Body of pancreas (tissue), 4 donors: ENCODE measurements at places on chromosomes 7 and 10.
A peak's percentile ranks its signal among the peaks of the same experiment; 100 is the strongest.

DNA sequence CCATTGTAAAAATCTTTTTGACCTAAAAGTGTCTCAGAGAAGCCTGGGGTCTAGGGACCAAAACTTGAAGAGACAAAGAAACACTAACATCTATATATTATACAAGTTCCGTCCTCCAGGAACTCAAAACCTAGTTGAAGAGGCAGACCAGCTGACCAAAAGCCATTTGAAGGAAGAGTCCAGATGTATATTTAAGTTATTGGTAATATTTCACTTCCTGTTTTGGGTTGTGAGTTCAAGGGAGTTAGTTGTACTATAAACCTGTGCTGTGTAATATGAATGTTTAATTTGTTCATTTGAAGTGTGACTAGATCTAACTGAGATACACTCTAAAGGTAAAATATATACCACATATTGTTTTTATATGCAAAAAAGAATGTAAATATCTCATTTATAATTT is 45.0 kb downstream of the CDK1 start:
- no peak for DNase-seq

GRCh38 chr10:125782616-125783015 is 7.0 kb upstream of the MMP21 start:
- DNase-seq, result no peak

GRCh38 chr7:77950548-77950947 is 152.0 kb downstream of the PHTF2 start:
- DNase-seq, result no peak

GRCh38 chr10:30026578-30026977 is 32.8 kb downstream of the JCAD start:
- no peak for DNase-seq

- no peak for DNase-seq
Observed at GRCh38 chr10:93222876-93223275, 149.2 kb downstream of the CYP26A1 start.

DNA sequence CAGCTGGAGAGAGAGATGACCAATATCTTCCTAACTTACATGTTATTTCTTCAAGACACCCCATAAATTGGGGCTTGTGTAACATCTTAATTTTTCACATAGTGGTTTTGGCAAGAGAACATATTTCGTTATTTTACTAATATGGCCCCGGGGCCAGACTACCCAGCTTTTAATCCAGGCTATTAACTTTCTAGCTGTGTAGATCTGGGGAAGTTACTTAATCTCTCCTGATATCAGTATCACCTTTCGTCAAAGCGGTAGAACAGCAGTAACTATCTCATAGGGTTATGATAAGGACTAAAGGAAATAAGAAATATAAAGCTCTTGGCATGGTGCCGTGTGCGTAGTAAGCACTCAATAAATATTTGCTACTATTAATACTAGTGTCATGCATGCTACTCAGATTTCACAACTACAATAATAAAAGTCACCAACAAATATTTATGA is 71.6 kb upstream of the LYZL1 start:
- no peak for DNase-seq

DNA sequence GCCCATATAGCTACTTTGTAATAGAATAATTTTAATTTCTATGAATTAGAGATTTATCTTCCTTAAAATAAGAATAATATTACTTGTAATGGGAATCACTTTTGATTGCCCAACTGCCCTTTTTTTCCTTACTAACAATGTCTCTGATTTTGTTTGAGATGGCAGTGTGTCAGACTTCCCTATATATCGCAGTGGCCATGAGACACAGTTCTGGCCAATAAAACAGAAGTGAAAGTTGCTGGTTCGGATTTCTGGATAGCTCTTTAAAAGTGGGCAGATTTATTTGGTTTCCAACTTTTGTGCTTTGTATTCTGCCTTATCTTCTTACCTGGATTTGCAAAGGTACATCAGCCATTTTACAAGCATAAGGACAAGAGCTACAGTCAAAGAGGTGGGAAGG is 170.2 kb downstream of the PPP1R17 start:
- DNase-seq, result no peak

- DNase-seq, result no peak
Observed at GRCh38 chr10:5551531-5552375, 27.0 kb downstream of the CALML3 start.

DNA sequence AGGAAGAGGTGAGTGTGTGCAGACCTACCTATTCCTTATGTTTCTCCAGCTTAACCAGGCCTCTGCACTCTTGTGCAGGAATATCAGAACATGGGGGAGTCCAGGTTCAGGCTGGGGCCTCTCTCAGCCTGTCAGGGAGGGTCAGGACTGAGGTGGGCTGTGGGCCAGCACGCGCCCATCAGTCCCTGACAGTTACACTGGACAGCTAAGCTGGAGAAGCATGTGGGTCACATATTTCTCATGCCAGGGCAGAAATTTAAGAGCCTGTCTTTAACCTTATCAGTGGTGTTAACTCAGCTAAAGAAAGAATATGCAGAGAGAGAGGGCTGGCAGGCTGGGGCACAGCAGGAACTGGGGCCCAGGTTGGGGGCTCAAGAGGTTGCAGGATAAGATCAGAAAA is 8.7 kb upstream of the POLD2 start:
- DNase-seq, result no peak

- DNase-seq, result no peak
Observed at GRCh38 chr7:34060196-34060947, 155.0 kb downstream of the BMPER start.

GRCh38 chr10:24879861-24880260 is 72.5 kb downstream of the PRTFDC1 start:
- DNase-seq, result no peak

DNA sequence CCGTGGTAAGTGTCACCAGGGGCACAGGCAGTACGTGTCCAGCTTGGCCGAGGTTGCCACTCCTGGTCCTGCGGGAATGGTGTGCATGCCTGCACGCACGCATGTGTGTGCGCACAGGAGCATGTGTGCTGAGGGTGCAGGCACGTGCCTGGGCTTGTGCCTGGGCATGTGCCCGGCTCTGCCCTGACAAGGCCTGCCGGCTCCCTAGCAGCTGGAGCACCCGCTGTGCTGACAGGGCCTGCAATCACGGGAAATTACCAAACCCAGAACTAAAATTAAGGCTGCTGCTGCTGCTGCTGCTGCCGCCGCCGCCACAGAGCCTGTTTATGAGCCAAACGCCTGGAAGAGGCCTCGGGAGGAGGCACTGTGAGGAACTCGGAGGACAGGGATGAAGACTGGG is 28.7 kb downstream of the GHRHR start:
- DNase-seq, result no peak

DNA sequence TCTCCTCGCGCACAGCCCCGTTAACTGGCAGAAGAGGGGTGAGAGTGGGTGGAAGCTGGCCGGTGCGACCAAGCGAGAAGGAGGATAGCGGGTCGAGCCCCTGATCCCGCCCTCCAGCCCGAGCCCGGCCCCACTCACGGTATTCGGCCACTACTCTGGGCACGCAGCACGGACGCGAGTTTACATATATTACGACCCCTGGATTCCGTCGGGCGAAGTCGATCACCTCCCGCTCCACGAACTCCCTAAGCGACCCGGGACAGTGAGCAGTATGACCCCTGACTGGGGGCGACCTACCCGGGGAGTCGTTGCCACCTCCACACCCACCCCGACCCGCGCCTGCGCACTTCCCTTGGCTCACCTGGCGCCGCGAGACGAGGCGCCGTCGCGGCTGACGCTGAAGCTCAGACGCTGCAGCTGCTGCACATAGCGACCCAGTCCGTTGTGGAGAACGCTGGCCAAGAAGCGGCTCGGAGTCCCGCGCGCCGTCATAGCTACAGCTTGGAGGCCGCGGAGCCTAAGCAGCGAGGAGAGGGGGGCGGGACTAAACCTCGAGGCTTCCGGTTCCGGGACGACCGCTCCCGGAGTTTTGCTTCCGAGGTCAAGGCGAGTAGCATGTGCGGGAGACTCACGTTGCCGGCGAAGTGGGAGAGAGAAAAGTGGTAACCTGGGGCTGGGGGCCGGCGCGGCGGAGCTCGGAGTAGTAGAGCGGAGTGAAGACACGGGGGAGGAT is at the start of the genes MRPL43 and TWNK:
MRPL43 (minus strand) TSS at position 546 of the 733 bp plus-strand sequence; CDS start at position 492, 54 bp downstream.
TWNK (plus strand) TSS at position 592 of the 733 bp plus-strand sequence. CDS start 668 bp downstream, outside the sequence.
- DNase-seq, result peak; percentile 87

- DNase-seq, result peak; percentile 45
Observed at GRCh38 chr7:104983076-104983577, 30.9 kb upstream of the KMT2E start.

DNA sequence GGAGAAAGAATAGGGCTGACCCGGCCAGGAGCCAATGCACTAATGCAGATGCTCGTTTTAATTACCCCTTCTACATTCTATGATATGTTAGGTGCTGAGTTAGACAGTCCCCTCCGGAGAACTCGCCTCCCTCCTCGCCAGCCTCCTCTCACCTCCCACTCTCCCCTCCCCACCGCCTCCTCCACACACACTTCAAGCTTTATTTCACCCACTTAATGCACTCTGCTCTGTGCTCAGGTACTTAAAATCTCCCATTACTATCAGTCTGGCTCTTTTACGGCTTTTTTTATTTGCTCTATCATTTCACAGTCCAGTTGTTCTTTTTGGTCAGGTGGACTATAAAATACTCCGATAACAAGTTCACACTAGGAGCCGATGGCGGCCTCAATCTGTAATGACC is 231.6 kb downstream of the TEX36 start:
- DNase-seq, result no peak

- no peak for DNase-seq
Observed at GRCh38 chr10:79438021-79438698, 7.3 kb downstream of the ZCCHC24 start.

DNA sequence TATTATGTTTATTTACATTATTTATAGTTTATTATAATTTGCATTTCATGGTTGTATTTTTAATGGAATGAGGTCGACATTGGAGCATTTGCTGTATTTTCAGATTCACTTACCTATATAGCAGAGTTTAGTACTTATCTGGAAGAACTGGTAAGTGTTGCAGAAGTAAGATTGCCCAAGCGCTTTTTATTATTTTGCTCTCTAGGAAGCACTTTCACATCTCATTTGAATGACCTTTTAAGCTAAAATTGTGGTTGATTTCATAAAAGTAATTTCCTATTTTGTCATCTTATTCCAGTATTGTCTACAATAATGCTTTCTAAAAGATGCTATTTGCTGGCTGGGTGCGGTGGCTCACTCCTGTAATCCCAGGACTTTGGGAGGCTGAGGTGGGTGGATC is 28.6 kb downstream of the SEC61A2 start:
- DNase-seq, result no peak

DNA sequence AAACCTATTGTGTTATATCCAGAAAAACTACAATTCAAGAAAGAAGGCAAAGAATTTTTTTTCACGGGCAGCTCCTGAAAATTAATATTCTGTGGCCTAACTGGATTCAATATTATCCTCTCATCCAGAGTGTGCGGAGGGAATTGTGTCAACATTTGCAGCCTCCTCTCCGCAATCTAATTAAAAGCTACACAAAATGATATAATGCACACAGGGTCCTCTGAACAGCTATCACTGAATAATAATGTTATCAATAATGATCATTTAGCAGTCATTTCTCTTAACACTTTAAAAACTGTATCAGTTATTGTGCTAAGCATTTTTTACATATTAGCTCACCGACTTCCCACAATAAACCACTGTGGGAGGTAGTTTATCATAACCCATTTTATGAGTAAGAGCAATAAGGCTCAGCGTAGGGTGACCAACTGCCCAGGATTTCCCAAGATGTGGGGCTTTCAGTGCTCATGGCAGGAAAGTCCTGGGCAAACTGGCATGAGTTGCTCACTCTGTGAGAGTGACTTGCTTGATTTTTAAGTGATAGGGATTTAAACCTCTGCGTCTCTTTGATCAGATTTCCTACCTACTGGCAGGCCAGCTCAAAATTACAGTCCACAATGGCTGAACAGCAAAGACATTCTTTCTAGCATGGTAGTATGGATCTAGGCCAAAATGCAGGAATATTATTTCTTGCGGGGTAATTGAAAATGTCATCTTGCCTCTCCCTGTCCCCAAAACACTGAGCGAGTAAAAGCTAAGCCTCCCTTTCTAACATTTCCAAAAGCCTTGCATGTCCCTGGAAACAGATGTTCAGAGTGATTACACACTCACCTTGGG is 65.7 kb downstream of the AOAH start:
- DNase-seq, result peak; percentile 57

DNA sequence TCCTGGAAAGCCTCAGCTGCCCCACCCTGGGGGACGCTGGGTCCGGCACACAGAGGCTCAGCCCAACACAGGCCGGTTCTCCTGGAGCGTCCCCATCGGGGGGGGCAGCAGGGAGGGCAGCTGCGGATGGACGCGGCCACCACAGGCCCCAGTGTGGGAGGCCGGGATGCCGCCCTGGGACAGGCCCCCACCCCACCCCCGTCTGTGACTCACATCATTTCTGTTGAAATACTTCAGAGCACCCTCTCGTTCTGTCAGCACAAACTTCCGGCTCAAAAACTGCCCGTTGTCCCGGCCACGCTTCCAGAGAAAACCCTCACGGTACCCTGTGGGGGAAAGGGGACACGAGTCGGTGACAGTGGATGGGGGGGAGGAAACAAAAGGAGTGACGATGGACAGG is 28.5 kb downstream of the GET4 start:
- no peak for DNase-seq

DNA sequence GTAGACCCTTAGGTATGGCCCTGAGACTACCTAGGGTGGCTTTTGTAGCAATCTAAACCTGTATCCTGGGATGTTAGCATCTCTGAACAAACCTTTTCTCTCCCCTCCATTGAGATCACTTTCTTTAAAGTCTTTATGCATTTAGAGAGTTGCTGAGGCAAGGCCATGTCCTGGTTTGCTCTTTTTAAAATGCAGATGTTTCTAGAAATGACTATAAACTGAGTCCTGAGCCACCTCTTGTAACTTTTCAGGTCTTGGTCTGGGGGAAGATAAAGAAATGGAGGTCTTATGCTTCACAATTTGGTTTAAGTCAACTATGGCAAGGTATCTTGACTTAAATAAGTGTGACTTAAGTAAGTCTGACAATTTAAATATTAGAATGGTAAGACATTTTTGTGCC is 78.0 kb downstream of the AUTS2 start:
- DNase-seq, result no peak

DNA sequence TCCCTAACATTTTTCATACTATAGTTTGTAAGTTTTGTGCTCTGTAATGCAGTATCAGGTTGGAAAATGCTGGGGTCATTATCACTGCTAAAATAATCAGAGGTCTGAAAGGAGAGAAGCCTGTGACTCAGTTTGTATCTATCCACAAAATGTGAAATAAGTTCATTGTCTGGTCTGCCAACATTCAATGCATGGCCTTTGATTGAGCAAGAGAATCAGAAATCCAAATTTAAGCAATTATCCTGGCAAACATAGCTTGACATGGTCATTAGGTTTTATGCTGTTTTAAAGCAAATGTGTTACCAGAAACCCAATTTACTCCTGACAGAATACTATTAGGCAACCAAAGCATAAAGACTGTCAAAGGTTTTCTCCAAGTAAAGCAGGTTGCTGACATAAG is 709.7 kb upstream of the SEMA3D start:
- DNase-seq, result no peak

GRCh38 chr7:5692112-5692844 is 89.2 kb downstream of the RNF216 start:
- DNase-seq, result peak; percentile 41

GRCh38 chr10:35910234-35910633 is 268.1 kb upstream of the FZD8 start:
- DNase-seq, result no peak
